NCI-H510A treated with DMSO at 0.1 percent for 48 hours (cell line): ENCODE measurements at places on chromosomes 12 and 14.
A peak's percentile ranks its signal among the peaks of the same experiment; 100 is the strongest.

DNA sequence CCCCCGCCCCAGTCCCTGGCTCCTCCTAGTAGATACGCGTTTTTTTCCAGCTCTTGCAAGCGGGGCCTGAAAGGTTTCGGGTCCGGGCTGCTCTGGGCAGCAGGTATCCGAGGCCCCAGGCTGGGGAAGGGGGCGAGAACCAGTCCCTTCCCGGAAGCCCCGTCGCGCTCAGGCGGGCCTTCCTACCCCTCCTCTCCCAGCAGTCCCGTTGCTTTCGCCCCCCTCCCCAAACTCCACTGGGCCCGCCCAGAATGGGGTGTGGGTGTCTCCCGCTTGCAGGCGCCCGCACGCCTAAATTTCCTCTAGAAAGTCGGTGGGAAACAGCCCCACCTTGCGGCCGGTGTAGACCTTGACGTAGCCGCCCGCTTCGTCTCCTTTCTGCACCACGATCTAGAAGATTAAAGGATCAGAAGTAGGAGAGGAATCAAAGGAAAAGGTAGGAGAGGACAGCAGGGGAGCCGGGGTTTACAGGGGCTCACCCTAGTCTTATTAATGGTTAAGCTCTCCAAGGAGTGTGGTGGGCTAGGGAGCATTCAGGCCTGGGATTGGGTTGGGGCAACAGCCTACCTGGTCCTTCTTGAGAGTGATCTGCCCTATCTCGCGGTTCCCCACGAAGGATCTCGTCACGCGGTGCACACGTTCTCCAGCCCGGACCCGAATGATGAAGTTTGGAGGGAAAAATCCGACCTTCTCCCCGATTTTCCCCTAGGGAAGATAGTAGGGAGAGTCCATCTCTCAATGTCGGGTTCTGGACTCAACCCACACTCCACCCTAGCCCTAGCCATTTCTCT lies 7.3 kb downstream of the STAC3 start:
- DNase-seq: peak; percentile 89

DNA sequence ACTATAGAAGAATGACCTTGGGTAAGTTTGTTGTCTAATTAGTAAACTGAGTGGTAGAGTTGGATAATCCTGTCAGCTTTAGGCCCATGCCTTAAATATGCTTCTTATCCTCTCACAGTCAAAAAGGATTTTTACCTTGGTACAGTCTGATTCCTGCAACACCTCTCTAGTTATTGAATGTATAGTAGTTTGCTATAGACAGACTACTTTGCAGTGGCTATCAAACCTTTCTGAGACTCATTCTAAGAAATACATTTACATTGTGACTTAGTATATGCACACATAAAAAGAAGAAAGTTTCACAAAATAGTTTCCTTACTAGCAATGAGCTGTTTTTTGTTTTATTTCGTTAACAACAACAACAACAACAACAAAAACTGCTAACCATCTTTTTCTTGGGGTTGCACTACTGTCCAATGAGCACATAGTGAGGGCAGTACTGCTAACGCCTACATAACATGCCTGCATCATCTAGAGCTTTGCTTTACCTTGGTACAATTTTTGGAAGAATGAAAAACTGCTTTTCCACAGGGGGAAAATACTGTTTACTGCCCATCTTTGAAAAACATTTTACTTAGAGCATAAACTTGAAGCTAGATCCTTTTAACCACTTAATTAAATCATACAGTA lies 28.5 kb downstream of the WNK1 start:
- no peak for DNase-seq

DNA sequence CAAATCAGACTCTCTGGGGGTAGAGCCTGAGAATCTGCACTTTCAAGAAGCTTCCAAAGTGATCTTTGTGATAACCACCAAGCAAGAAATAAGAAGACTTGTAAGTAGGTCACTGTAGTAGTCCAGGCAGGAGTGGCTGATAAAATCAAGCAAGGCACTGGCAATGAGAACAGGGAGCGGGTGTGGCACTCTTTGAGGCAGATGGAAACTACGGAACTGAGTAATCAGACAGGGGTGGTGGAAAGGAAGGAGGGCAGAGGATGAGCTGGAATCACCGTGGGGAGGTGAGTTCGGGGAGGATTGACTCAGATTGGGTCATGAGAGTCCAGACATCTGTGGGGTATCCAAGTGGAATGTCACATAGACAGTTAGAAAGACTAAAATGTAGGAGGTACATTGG lies 44.4 kb upstream of the PLXNC1 start:
- no peak for DNase-seq

- no peak for DNase-seq
These were observed 64.9 kb downstream of the LLPH start for GRCh38 chr12:66065641-66066136.

GRCh38 chr12:27934276-27934675 lies 38.3 kb downstream of the PTHLH start:
- DNase-seq: no peak

- DNase-seq: no peak
These were observed 521 bp upstream of the PIP4K2C start for GRCh38 chr12:57590479-57590863.

DNA sequence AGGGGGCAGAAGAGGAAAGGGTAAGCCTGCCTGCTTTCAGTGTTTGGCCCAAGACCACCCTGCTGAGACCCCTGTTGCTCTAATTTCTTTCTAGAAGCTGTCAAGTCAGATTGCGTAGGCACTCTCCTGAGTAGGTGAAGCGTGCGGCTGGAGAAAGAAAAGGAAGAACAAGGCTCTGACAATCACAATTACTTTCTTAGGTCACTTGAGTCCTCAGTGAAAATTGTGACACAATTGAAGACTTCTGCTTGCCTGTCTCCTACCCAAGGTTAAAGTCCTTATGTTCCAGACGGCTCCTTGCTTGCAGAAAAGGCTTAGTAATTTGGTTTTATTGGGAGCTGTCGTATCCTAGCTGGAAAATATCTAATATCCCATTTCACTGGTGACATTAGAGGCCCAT lies 721 bp upstream of the CTSG start:
- DNase-seq: no peak

DNA sequence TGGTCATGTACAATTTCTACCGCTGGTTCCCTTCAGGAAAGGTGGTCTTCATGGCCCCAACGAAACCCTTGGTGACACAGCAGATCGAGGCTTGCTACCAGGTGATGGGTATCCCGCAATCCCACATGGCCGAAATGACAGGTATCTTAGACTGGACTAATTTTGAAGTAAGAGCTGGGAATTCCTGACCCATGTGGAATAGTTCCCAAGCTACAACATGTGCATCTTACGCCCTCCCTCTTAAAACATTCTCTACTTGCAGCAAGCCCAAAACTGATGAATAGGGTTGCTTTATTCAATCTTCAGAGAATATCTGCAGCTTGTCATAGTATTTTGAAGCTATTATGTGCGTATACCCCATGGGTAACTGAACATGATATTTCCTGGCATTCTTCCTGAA lies 669 bp downstream of the FANCM start:
- DNase-seq: no peak

GRCh38 chr12:3662521-3662921 lies 90.4 kb downstream of the CRACR2A start:
- DNase-seq: no peak

GRCh38 chr12:106914796-106915634 lies 40.7 kb upstream of the TMEM263 start:
- DNase-seq: no peak

GRCh38 chr14:27739657-27740156 lies 1026.9 kb upstream of the FOXG1 start:
- peak; percentile 81 for DNase-seq

- DNase-seq: peak; percentile 66
These were observed 209.2 kb upstream of the C14orf180 start for GRCh38 chr14:104370256-104370870.

DNA sequence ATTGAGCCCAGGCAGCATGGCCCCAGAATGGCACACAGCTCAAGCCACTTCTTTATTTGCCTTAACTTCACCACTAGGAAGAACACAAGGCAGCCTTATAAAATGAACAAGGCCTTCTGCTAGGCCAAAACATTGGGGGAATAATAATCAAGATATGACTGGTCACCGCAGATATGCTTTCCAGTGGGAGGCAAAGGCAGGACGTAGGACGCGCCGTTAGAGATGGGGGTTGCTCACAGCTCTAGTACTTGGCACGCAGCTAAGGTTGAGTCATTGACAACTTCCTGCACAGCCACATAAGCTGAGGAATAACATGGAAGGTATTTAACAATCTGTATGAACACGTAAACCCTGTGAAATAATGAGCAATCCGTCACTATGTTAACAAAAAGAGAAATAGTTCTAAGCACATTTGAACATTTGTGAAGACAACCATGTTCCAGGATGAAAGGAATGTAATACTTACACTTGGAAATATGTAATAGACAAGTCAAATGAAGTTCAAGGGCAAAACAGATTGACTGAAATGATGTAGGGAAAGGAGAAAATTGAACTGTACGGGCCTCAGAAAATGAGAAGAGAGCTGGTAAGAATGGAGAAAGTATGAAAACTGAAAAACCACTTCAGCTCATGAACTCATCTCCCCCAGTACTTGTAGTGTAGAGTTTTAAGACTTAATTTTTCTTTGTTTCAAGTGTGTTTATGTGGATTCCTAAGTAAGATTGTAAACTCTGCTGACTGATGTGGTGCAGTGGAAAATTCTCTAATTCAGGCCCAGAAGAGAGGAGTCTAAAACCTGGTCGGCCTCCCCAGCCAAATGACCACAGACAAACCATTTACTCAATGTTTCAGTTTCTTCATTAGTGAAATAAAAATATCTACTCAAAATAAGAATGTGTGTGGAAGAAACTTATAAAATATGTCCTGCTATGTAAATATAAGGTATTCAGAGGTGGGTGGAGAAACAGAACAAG lies 59.3 kb upstream of the CCDC91 start:
- DNase-seq: no peak

DNA sequence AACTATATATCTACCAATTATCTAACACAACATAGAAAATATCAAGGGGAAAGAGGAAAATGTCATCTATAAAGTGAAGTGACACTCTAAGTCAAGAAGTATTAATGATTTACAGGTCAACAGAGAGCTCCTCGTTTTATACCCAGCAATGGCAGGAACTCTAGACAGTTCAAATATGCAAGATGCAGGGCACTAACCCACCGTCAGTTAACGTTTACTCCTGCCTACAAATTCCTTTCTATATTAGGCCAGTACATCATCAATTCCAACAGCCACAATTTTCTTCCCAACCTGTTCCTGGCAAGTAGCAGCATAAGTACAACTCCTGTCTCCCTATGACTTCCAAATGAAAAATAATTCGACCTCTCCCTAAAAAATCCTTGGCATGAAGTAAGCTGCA lies 9.0 kb upstream of the KANSL2 start:
- no peak for DNase-seq

DNA sequence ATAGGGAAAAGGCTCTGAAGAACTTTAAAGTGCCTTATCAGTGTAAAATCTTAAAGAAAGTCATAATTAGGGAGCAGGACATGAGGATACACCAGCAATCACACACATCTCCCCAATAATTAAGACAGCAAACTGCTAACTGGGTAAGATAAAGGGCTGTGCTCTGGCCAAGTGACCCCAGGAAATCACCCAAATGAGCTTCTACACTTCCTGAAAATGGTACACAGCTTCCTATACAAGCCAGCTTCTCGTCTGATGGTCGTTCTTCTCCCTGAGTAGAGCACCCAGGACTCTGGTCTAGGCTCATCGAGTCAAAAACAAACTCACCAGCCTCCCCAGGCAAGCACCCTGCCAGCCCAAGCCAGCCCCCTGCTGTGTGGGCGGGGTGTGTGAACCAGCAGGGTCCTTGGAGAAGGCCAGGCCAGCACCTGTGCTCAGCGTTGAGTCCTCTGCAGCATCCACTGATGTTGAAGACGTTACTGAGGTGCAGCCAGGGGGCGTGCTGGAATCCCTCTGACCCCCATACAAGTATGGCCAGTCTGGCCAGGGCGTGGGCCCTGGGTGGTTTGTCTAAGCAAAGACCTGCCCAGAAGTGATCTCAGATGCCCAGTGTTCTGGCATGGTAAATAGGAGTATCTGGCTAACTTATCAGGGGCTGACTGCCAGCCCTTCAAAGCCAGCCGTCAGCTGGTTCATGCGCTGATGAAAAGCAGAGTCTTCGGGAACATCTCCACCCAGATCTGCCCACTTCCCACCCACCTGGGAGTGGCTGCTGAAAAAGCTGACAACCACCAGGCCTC lies 41.4 kb downstream of the ACTN1 start:
- DNase-seq: no peak

DNA sequence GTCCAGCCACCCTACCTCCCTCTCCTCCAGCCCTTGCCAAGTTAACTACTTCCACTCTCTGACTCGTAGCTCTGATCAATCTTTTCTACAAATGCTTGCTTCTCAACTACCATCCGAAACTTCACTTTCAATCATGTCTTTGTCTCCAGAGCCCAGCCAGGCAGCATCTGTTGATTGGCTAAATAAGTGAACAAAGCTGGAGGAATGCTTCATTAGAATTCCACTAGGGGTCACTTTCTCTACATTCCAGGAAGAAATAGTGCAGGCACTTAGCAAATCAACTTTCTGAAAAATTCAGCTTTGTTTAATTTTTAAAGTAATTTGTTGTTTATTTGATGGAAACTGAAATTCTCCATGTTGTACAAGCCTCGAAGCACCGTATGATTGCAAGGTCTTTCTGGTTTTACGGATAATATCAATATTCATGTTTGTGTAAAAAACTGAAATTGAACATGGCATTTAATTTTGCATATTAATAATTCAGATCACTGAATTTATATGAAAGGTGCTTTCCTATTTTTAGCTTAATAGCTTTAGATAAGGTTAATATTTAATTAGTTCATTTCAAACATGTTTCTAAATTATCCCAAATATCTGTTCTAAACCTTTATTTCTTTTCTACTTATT lies 32.4 kb upstream of the HELB start:
- peak; percentile 24 for DNase-seq

GRCh38 chr12:71591601-71592000 lies 72.0 kb downstream of the ZFC3H1 start:
- DNase-seq: no peak

DNA sequence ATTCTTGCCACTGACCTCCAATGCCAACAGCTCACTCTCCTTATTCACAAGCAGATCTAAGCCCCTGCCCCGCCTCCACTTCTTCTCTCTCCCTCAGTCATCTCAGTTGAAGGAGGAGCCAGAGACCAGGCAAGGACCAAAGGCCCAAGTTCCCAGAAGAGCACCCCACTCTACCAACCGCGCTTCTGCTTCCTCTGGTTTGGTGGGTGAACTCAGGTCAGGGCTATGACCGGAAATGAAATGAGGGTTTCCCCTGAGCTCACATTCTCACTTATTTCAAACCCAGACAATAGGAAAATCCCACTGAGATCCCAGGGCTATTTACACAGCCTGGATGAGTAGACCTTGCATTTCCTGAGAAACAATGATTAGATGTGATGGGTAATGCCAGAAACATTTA lies 9.9 kb downstream of the DPF3 start:
- no peak for DNase-seq

GRCh38 chr12:47160316-47161244 lies 80.8 kb upstream of the AMIGO2 start:
- DNase-seq: no peak

- DNase-seq: no peak
These were observed 138.1 kb upstream of the C14orf180 start for GRCh38 chr14:104441275-104442106.

GRCh38 chr14:93772263-93772662 lies 16.0 kb downstream of the PRIMA1 start:
- no peak for DNase-seq
